ENCODE measurements at places on chromosomes 12 and 14.

- no peaks in the 10 kb centered on the region for H3K27me3 ChIP-seq
- H3K4me1 ChIP-seq = no peaks in the 10 kb centered on the region
- no peak overlapping the region for H3K27ac ChIP-seq
- no peak overlapping the region for H3K4me3 ChIP-seq
These were observed 32.7 kb downstream of the CCDC175 start for GRCh38 chr14:59543873-59544272.

- H3K4me1 ChIP-seq = no peaks in the 10 kb centered on the region
- peaks cover 33% of the 10 kb centered on the region for H3K27me3 ChIP-seq
- no peak overlapping the region for H3K27ac ChIP-seq
- no peaks in the 10 kb centered on the region for H3K36me3 ChIP-seq
- H3K4me3 ChIP-seq = no peak overlapping the region
- peak; percentile 99 for DNase-seq
These were observed 11.1 kb upstream of the KRT7 start for GRCh38 chr12:52221912-52222457.

GRCh38 chr12:2009623-2010022 is 5.4 kb upstream of the DCP1B start:
- no peak for DNase-seq
- peaks cover 8% of the 10 kb centered on the region for H3K4me1 ChIP-seq
- no peaks in the 10 kb centered on the region for H3K36me3 ChIP-seq
- H3K27ac ChIP-seq = no peak overlapping the region
- no peak overlapping the region for H3K4me3 ChIP-seq
- no peaks in the 10 kb centered on the region for H3K27me3 ChIP-seq

DNA sequence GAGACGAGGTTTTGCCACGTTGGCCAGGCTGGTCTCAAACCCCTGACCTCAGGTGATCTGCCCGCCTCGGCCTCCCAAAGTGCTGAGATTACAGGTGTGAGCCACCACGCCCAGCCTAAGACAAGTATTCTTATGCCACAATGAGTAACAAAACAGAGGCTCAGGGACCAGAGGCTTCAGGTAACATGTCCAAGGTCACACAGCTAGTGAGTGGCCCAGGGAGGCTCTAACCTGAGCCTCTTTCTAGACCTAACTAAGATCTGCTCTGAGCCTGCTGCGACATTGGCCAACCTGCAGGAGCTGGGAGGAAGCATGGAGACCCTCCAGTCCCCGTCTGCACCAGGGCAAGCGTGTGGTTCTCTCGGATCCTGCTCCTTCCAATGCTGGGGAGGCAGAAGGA is 77.9 kb downstream of the FOXN3 start:
- H3K4me1 ChIP-seq = peaks cover 34% of the 10 kb centered on the region
- DNase-seq = no peak
- peak overlapping the region; percentile 28 for H3K27ac ChIP-seq
- no peak overlapping the region for H3K4me3 ChIP-seq

DNA sequence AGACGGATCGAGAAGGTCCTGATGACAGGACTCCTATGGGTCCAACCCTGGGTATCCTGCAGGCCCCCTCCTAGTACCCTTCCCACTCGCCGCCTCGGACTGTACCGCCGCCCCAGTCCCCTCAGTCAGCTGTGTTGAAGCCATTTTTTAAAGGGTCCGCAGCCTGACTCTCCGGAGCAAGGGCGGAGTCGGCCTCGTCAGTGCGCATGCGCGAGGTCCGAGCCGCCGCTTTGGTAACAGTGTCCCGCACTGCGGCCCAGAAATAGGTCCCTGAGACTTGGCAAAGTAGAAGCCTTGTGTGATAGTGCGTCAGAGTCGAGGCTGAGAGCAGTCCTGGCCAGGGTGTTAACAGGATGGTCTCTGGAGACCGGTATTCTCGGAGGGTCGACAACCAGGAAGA is 769.0 kb upstream of the ALG10B start:
- H3K27ac ChIP-seq = no peak overlapping the region
- no peaks in the 10 kb centered on the region for H3K4me1 ChIP-seq
- DNase-seq = no peak
- no peaks in the 10 kb centered on the region for H3K36me3 ChIP-seq

DNA sequence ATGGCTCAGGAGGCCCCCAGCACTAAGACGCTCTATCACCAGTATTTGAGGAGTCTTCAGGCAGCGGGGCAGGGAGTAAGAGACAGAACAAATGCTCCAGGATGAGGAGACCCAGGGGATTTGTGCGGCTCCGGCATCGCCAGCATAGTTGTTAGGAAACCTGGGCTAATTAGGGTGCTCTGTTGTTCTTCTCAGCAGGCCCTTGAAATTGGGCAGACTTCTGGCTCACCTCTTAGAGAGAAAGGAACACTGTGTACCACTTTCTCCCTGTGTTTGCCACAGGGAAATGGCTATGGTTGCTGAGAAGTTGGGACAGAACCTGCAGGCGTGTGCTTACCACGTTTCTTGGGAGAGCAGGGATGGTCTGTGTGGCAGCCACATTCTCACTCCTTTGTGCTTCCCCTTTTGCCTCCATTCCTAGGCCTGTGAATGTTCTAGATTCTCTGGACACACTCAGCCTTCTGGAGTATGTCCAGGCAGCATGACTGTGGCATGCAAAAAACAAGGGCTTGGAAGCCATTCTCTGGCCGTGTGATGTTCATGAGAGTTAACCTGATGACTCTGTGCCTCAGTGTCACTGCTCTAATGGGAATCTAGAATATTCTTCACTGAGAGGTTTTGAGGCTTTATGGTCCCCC is 109.0 kb downstream of the CHST11 start:
- H3K36me3 ChIP-seq = peaks cover 15% of the 10 kb centered on the region
- H3K27ac ChIP-seq = no peak overlapping the region
- H3K4me1 ChIP-seq = no peaks in the 10 kb centered on the region

DNA sequence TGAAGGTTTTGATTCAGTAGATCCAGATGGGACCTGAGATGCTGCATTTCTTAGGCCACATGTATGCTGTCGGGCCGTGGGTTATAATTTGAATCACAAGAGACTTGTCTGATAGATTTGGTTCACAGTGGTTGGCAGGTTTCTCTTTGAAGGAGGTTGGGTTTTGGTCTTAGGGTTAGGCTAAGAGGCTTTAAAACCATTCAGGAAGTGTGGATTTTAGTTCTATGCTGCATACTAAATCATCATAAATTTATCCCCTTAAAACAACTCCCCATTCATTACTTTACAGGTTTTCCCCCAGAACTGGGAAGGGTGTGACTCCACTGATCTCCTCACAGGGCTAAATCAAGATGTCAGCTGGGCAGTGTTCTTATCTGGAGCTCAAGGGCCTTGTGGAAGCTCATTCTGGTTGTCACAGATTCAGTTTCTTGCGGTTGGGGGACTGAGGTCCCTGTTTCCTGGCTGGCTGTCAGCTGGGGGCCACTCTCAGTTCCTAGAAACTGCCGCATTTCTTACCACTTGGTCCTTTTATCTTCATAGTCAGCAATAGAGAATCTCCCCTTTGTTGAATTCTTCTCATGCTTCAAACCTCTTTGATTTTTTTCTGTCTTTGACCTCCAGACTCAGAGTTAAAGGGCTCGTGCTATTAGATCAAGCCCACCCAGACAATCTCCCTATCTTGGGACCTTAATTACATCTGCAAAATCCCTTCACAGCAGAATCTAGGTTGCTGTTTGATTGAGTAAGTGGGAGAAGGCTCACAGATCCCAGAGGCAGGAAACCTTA is 20.6 kb upstream of the PCNX1 start:
- no peak overlapping the region for H3K4me3 ChIP-seq
- no peaks in the 10 kb centered on the region for H3K4me1 ChIP-seq
- no peak overlapping the region for H3K27ac ChIP-seq
- no peak for DNase-seq
- H3K36me3 ChIP-seq = no peaks in the 10 kb centered on the region

DNA sequence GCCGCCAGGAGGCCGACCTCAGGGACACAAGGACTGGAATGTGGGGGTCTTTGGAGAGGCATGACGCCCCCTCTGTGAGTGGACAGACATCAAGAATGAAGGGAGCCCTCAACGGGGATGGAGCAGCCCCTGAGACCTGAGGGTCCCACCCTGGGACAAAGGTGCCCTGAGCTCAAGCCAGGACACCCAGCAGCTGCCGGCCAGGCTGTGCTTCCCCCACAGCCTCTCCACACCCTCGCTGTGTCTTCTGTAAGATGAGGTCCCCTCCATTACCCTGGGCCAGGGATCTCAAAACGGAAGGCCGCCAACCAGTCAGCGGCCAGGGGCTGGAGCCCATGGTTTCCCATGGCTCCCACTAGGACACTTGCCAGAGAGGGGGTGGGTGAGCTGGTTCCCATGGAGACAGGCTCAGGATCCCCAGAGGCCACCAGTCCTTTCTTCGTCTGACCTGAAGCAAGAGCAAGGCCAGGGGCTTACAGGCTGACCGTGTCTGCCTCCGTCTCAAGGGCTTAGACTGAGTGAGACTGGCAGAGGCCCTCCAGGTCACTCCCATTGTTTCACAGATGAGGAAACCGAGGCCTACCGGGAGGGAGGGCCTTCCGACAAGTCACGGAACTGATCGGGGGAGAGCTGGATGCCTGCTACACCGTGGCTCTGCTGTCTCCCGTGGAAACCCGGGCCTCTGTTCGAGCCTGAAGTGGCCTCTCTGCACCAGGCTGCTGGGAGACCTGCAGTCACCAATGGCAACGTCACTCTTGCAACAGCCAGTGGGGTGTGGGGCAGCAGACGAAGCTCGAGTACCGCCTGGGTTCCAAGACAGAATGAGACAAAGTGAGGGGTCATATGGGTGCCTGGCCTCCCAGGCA is 91.7 kb upstream of the DIO3 start:
- H3K4me3 ChIP-seq = no peak overlapping the region
- DNase-seq = no peak
- H3K27me3 ChIP-seq = no peaks in the 10 kb centered on the region
- H3K4me1 ChIP-seq = no peaks in the 10 kb centered on the region

DNA sequence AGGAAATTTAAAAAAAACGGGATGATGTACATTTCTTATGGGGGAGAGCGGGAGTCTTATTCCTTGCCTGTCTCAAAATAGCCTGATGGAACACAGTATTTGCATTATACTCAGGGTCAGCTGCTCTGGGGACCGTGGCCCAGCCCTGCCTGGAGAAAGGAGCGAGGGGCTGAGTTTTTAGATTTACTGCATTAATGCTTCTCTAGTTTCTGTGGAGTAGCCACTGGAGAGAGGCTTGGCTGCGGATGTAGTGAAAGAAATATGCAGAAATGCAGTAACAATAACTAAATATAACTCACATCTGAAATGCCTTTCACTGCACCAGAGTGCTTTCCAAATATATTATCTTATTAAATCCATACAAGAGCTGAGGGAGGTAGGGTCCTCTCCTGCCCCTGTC is 87.6 kb upstream of the MAP1LC3B2 start:
- H3K36me3 ChIP-seq = no peaks in the 10 kb centered on the region
- no peaks in the 10 kb centered on the region for H3K27me3 ChIP-seq
- DNase-seq = no peak
- H3K4me1 ChIP-seq = no peaks in the 10 kb centered on the region

DNA sequence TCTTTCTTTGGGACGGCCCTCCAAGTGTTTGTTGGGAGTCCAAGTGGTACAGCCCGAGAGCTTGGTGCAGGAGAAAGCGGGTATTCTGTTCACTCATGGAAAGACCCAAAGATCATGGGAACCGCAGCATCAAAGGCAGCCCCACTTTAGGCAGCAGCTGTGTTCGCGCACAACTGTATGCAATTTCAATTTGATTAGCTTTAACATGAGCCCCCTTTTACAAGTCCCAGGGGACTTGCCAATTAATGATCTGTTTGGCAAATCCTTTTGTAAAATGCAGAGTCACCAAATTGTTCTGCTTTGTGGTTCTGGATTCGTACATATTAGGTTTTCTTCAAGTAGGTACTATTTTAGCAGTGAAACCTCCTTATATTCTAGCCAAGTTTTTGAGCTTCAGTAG is 217.7 kb downstream of the AACS start:
- no peak overlapping the region for H3K27ac ChIP-seq
- no peaks in the 10 kb centered on the region for H3K36me3 ChIP-seq
- DNase-seq = no peak

GRCh38 chr12:110109037-110109836 is 14.9 kb upstream of the IFT81 start:
- H3K27me3 ChIP-seq = no peaks in the 10 kb centered on the region
- no peaks in the 10 kb centered on the region for H3K36me3 ChIP-seq

- no peak overlapping the region for H3K4me3 ChIP-seq
- no peaks in the 10 kb centered on the region for H3K27me3 ChIP-seq
- H3K27ac ChIP-seq = no peak overlapping the region
- no peaks in the 10 kb centered on the region for H3K36me3 ChIP-seq
These were observed 22.7 kb downstream of the FRMD6 start for GRCh38 chr14:51674294-51675002.

DNA sequence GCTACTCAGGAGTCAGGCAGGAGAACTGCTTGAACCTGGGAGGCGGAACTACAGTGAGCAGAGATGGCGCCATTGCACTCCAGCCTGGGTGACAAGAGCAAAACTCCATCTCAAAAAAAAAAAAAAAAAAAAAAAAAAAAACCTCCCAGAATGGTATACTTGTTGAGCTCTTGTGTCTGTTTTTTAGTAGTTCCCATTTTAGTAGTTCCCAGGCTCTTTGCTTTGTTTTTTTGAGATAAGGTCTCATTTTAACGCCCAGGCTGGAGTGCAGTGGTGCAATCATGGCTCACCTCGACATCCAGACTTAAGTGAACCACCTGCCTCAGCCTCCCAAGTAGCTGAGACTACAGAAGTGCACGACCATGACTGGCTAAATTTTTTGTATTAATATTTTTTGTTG is 13.4 kb downstream of the ATXN2 start:
- H3K4me1 ChIP-seq = no peaks in the 10 kb centered on the region
- H3K27ac ChIP-seq = no peak overlapping the region
- H3K36me3 ChIP-seq = peaks cover 4% of the 10 kb centered on the region
- DNase-seq = peak; percentile 47
